ENCODE measurements at places on chromosomes 6 and 20.

GRCh38 chr6:71396410-71396801, 107.8 kb downstream of the OGFRL1 start:
- DNase-seq = no peak

GRCh38 chr20:32607727-32608663, 22.9 kb upstream of the NOL4L start:
- no peak for DNase-seq

- DNase-seq = no peak
Observed at GRCh38 chr6:142773859-142774648, 170.9 kb downstream of the HIVEP2 start.

- no peak for DNase-seq
Observed at GRCh38 chr6:21123507-21124436, 469.8 kb upstream of the SOX4 start.

GRCh38 chr20:23081263-23081819, 4.8 kb downstream of the CD93 start:
- DNase-seq = no peak

DNA sequence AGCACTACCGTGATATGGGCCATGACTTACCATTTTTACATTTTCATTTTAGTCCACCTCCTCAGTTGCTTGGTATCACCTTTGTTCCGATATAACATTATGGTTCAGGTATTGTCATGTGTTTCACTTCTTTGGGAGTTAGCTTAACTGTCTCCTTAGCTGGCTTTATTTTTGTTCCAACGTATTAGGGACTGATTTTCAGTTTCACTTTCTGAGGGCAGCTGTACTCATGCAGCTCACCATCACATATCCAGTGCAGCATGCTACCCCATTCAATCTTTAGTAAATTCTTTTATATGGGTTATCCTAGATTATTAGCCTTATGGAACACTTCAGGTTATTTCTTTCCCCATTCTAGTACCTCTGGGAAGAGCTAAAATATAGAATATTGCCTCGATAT, 362.2 kb upstream of the IRAK1BP1 start:
- no peak for DNase-seq

DNA sequence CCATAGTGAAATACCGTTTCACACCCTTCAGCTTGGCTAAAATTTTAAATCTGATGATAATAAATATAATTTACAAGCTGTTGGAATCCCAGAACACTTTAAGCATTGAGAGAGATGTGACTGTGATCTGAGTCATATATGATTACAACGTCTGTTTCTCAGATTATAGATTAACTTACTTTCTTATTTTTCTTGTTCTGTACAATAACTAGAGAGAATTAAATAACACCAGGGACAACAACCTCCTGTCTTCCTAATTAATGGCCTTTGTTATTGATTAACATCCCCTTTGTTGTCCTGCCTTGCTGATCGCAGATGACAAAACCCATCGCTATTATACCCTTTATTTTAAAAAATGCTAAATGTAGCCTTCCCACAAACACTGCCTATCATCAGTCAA, 87.8 kb upstream of the EZR start:
- DNase-seq = no peak
